Activated CD4-positive, alpha-beta memory T cell treated with anti-CD3 and anti-CD28 coated beads for 36 hours (primary cell): ENCODE measurements at places on chromosomes 1 and 21. TPM values are rescaled to one million over a fixed set of nuclear protein-coding genes. Genes with fewer than 3 reads are reported as not detected.
A peak's percentile ranks its signal among the peaks of the same experiment; 100 is the strongest.

NPHS2 gene
- not detected for total RNA-seq

KCNN3 gene
- total RNA-seq: 0.02 TPM

FBLIM1 gene
- total RNA-seq: not detected

OR2L13 gene
- not detected for total RNA-seq

DNA sequence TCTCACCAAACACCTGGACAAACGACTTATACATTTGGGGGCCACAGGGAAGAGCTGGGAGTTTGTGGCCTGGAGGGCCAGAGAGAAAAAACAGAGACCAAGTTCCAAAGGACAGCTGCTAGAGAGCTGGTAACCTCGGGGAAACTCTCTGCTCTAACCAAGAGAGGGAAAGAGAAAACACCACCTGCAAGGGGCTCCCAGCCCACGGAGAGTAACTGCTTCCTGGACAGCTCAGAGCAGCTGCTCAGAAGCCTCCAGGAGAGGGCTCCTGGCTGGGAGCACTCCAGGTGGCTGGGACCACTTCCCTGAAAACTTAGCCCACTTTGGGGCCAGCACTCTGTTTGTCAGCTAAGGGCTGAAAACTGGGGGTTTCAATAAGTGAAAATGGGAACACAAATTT lies 154.8 kb upstream of the GRIK3 start:
- no peaks in the 10 kb centered on the region for H3K4me1 ChIP-seq
- no peak overlapping the region for H3K27ac ChIP-seq
- H3K36me3 ChIP-seq: no peaks in the 10 kb centered on the region
- H3K27me3 ChIP-seq: peaks cover 12% of the 10 kb centered on the region
- H3K4me3 ChIP-seq: no peak overlapping the region

- no peaks in the 10 kb centered on the region for H3K27me3 ChIP-seq
- H3K36me3 ChIP-seq: peaks cover 12% of the 10 kb centered on the region
- H3K4me1 ChIP-seq: peaks cover 7% of the 10 kb centered on the region
- no peak for DNase-seq
Observed at GRCh38 chr1:182835806-182836205, 3.3 kb upstream of the DHX9 start.

- peaks cover 20% of the 10 kb centered on the region for H3K36me3 ChIP-seq
- H3K4me1 ChIP-seq: peaks cover 60% of the 10 kb centered on the region
- DNase-seq: no peak
- H3K4me3 ChIP-seq: no peak overlapping the region
- H3K27ac ChIP-seq: no peak overlapping the region
Observed at GRCh38 chr1:159913451-159914192, 11.7 kb downstream of the TAGLN2 start.

- no peak overlapping the region for H3K4me3 ChIP-seq
- no peak for DNase-seq
- H3K4me1 ChIP-seq: peaks cover 82% of the 10 kb centered on the region
- peaks cover 56% of the 10 kb centered on the region for H3K36me3 ChIP-seq
Observed at GRCh38 chr1:89587729-89588161, 45.2 kb upstream of the LRRC8C start.

GRCh38 chr1:178580096-178580495 lies 67.2 kb downstream of the TEX35 start:
- peaks cover 5% of the 10 kb centered on the region for H3K27me3 ChIP-seq
- H3K36me3 ChIP-seq: no peaks in the 10 kb centered on the region
- no peak for DNase-seq
- no peak overlapping the region for H3K4me3 ChIP-seq
- H3K27ac ChIP-seq: no peak overlapping the region

- no peak overlapping the region for H3K27ac ChIP-seq
- DNase-seq: no peak
- H3K4me1 ChIP-seq: no peaks in the 10 kb centered on the region
- H3K27me3 ChIP-seq: peaks cover 12% of the 10 kb centered on the region
- H3K36me3 ChIP-seq: no peaks in the 10 kb centered on the region
- H3K4me3 ChIP-seq: no peak overlapping the region
Observed at GRCh38 chr1:15187175-15188129, 33.9 kb downstream of the TMEM51 start.

DNA sequence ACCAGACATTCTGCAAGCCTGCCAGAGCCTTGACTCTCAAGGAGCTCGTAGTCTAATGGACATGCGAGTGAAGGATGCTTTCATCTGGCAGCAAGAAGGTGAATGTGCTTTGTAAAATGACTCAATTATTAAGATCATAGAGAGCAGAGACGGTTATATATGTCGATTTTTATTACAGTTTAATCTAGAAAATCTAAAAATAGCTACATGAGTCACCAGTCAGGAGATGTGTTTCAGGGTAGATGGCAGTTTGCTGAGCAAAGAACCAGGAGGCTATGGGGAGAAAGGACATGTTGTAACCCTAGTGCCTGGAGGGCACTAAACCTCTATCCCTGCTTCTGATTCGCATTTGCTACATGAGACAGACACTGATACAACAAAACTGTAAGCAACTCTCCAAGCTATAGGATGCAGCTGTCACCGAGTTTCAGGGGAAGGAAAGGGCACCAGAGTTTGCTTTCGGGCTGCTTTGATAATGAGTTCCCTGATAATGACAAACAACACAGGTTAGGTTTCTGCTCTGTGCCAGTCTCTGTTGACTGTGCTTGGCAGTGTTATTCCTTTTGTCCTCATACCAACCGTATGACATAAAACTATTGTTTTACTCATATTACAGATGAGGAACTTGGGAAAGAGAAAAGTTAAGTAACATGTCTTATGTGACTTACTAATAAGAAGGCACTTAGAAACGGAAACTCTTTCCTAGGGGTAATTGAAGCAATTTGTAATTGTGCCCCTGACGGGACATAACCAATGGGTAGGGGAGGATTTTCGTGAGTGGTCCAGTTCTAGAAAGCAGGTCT lies 43.2 kb downstream of the C1orf198 start:
- no peak overlapping the region for H3K4me3 ChIP-seq
- no peak for DNase-seq
- no peak overlapping the region for H3K27ac ChIP-seq
- H3K27me3 ChIP-seq: peaks cover under 1% of the 10 kb centered on the region

DNA sequence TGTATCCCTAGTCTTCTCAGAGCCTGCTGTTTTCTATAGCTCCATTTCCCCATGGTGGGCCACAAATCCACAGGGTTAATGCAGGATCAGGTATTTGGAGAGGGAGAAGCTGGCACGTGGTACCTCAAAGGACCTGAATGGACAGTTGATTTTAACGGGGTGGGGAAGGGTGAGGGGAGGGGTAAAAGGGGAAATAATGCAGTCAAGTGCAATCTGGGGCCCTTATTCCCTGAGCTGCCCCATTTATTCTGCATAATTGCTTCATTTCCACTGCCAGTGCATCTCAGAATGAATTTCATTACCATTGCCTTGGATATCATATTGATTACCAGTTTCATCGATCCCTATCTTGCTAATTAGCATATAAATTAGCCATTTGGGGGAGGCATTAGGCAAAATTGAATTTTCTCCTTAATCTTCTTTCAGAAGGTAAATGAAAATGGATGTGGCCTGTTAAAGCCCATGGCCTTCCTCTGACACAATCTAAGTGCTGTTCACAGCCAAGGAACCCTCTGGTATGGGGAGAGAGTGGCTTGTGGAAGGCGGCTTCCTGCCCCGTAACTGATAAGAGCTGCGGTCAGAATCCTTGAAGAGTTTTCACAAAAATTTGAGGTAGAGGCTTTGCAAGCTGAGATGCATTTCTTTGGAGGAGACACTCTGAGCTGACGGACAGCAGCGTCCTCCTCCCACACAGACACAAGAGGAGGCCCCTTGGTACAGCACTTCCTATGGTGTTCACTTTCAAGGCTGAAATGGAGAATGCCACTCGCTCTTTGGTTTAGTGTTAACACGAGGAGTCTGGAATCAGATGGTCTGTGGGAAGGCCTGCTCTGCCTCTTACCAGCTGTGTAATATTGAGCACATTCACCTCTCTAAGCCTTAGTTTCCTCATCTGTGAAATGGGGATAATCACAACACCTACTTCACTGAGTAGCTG lies 34.4 kb downstream of the PHC2 start:
- DNase-seq: peak; percentile 12
- H3K4me1 ChIP-seq: peaks cover 9% of the 10 kb centered on the region
- H3K36me3 ChIP-seq: no peaks in the 10 kb centered on the region
- H3K27ac ChIP-seq: no peak overlapping the region
- H3K4me3 ChIP-seq: no peak overlapping the region
